Activated CD4-positive, CD25-positive, alpha-beta regulatory T cell (primary cell): ENCODE measurements at places on chromosomes 6 and 20.

DNA sequence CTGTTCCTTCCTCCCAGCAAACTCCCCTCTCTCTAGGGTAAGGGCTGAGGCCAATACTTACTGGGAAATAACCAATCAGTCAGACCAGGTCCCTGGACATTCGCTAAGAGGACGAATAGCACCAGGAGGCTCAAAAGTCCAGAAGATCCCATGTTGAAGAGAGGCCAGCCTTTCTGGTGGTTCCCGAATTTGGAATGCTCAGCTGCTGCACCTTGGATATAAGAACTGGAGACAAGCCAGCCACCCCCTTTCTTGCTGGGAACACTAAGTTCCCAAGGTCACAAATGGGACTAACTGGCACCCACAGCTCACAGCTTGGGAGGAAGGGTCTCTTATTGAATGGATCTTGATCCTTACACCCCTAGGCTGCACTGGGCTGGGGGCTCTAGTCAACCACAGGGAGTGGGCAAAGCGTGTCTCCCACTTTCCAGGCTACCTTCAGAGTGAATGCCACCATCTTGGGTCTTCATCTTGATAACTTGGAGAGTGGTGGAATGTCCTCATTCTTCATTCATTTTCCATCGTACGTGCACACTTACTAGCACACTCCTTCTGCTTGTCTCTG lies at the start of gene EPPIN:
Gene EPPIN, minus strand, starts transcription at position 196 of the 565 bp plus-strand sequence. Its CDS starts 44 bp downstream, at position 152.
- DNase-seq, result no peak

- DNase-seq, result no peak
Measured at GRCh38 chr6:96990462-96990861, 65.9 kb downstream of the KLHL32 start.

GRCh38 chr6:87921034-87921433 lies 126.6 kb upstream of the SPACA1 start:
- no peak for DNase-seq

- DNase-seq, result no peak
Measured at GRCh38 chr6:5674721-5675120, 332.0 kb downstream of the NRN1 start.

DNA sequence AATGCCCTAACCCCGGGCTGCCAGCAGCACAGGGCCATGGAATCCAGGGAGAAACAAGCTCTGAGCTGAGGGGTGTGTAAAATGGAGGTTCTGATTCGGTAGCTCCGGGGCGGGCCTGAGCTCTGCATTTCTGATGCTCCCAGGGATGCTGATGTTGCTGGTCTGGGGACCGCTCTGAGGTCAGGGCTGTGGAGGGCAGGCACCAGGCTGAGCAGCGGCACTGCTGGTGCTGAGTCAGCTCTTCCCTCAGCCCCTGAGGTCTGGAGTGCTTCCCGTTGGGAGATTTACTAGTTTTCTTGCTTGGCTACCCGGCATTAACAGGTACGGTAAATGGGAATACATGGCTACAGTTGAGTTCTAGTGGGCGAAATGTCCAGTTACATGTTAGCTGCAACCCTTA lies 18.6 kb upstream of the CST3 start:
- DNase-seq, result no peak

- DNase-seq, result no peak
Measured at GRCh38 chr6:14644381-14644780, 526.8 kb downstream of the CD83 start.

DNA sequence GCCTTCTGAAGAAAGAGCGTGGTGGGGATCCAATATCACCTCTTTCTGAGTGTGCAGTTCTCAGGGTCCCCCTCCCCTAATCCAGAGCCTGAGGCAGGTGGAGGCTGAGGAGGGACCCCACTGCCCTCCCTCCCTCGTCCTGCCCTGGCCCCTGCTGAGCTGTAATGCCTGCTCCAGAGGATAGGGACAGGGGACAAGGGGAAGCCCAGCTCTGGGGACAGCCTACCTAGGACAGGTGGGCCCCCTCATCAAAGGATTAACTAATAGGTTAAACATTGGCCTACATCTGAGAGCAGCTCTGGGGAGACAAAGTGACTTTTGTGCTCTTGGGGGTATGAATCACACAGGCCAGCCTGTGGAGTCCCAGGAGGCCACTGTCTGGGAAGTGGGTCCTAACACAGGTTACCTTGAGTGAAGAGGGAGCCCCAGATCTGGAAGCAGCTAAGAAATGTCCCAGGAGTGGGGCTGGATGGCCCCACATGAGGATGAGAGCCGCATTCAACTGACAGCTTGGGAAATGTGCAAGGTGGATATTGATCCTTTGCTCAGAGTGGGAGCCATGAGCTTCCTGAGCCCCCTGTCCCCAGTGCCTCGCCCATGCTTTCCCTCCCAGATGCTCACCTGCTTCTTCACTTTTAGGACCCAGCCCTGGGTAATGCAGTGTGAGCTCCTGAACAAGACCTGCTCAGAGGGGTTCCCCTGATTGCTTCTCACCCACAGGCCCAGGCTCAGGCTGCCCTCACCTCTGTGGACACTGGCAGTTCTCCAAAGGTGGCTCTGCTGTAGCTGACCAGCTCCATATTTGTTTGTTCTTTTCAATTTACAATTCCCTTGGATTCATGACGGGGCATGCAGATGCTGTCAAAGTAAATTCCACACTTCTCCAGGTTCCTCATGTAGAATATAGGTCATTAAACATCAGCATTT lies 17.8 kb upstream of the CST9L start:
- no peak for DNase-seq

DNA sequence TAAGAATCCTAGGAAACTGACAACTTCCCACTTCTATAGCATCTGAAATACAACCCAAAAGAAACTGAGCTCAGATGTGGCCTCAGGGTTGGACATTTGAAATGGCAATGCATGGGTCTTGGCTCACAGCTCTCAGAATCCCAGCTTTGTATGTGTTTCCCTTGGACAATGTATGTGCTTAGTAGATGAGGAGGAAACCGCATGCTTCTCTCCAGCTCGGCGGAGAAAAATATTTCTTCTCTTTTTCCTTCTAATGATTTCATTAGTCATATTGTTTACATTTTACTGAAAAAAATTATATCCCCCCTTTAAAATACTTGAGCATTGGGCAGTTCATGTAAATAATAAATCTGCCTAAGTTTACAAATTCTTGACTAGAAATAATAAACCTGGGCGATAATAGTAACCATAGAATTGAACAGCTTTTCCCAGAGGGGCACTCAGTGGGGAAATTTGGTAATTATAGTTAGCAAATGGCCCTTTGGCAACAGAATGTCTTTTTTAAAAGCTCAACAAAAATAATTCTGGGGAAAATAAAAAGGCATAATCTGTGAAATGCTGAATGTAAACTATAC lies 55.3 kb downstream of the PFDN4 start:
- no peak for DNase-seq

DNA sequence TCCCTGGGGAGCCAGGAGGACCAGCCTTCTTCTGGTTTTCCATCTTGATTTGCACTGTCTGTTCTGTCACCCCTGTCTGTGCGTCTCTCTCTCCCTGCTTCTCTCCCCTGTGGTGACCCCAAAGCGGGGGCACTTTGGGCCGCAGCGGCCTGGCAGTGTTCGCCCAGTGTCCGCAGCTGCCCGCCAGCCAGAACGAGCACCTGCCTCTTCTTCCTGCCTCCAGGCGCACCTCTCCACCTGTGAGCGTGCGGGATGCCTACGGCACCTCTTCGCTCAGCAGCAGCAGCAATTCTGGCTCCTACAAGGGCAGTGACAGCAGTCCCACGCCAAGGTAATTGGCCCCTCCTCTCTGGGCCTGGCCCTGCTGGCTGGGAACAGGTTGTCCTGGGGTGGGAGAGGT lies 30.8 kb downstream of the SNPH start:
- DNase-seq, result no peak

DNA sequence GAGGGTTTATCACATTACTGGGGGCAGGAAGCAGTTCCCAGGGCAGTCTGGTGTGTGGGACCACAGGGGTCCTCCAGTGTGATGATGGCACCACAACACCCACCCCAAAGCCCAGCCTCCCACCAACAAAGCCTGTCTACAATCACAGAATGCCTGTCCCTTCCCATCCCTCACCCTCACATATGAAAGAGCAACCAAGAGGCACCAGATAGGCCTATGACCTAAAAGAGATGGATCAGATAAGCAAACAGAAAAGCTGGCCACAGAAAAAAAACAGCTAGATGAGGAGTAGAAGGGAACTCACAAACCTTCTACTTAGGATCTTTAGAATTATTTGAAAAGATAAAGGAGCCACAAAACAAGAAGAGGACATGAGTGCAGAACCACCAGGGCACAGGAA lies 54.3 kb downstream of the SERAC1 start:
- DNase-seq, result no peak

- DNase-seq, result no peak
Measured at GRCh38 chr6:159071843-159072769, 27.3 kb upstream of the TAGAP start.

- DNase-seq, result no peak
Measured at GRCh38 chr6:141421378-141421777, 711.3 kb upstream of the GJE1 start.

- DNase-seq, result no peak
Measured at GRCh38 chr6:13331516-13332348, 3.4 kb upstream of the TBC1D7 start.

DNA sequence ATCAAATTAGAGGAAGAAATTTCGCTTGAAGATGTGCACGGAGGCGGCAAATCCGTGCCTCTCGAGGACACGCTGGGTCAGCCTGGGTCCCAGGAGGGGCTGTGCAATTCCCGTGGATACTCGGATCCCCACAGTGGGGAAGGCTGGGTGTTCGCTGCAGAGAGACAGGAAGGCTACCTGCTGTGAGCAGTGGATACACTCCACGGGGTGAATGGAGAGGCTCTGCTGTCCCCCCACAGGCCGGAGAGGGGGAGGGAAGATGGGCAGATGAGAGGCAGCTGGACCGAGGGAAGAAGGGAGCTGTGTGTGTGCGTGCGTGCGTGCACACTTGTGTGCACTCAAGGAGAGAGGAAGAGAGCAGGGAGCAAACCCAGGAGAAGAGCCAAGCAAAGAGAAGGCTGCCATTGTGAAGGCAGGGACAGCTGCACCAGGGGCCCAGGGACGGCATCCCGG lies 57.3 kb downstream of the SULF2 start:
- no peak for DNase-seq

GRCh38 chr6:108648191-108648590 lies 87.5 kb downstream of the FOXO3 start:
- DNase-seq, result no peak
